AG04449 (cell line): ENCODE measurements at places on chromosomes 4 and X.

GRCh38 chrX:38117485-38117884 lies 103.2 kb downstream of the SRPX start:
- no peak for DNase-seq

- DNase-seq: no peak
Measured at GRCh38 chr4:140126261-140126660, 27.7 kb downstream of the MAML3 start.

- no peak for DNase-seq
Measured at GRCh38 chrX:154367474-154368308, 6.7 kb downstream of the FLNA start.

DNA sequence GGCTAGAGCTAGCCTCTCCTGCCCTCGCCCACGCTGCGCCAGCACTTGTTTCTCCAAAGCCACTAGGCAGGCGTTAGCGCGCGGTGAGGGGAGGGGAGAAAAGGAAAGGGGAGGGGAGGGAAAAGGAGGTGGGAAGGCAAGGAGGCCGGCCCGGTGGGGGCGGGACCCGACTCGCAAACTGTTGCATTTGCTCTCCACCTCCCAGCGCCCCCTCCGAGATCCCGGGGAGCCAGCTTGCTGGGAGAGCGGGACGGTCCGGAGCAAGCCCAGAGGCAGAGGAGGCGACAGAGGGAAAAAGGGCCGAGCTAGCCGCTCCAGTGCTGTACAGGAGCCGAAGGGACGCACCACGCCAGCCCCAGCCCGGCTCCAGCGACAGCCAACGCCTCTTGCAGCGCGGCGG lies at the start of gene AR:
TSS of gene AR (plus strand) at position 204 of the 400 bp plus-strand sequence. CDS start 1,126 bp downstream, outside the sequence.
- no peak for DNase-seq

- no peak for DNase-seq
Measured at GRCh38 chr4:86870442-86871069, 21.4 kb upstream of the SLC10A6 start.

GRCh38 chrX:122046226-122046625 lies 998.8 kb downstream of the GLUD2 start:
- no peak for DNase-seq

GRCh38 chrX:42975906-42976305 lies 197.9 kb upstream of the PPP1R2C start:
- no peak for DNase-seq

- no peak for DNase-seq
Measured at GRCh38 chrX:68503836-68504636, 5.2 kb downstream of the YIPF6 start.

DNA sequence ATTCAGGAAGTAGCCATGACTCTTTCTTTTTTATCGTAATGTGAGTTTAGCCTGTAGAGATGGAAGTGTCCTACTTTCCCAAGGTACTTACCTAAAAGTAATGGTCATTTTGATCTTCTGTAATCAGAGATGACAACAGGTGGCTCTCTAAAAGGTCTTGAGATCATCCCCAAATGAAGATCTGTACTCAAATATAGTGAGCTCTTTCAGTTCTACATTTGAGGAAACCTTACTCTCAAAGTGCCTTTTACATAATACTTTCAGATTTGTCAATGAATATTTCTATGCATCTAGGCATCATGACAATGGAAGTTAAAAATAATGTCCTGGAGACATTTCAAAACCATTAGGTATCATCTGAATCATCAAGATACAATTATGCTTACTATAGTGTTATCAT lies 17.2 kb upstream of the MND1 start:
- DNase-seq: no peak

DNA sequence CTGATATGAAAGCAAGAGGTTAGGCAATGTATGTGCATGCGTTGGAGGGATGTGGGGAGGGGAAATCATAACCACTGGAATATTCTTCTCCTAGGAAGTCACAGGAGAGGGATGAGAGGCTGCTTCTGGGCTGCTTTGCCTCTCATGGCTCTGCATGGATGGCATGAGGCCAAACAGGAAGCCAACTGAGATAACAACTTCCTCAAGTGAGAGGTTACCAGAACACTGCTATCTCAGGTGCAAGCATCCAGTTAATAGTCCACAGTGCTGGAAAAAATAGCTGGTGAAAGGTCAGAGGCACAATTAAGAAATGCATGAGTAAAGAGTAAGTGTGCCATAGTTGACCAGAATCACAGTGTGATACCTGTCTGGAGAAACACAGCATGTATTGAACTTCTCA lies 113.3 kb downstream of the ELOVL6 start:
- no peak for DNase-seq

- DNase-seq: no peak
Measured at GRCh38 chr4:154491341-154492271, at the start of gene DCHS2. Gene DCHS2, minus strand, starts transcription at chr4:154491799. Its CDS starts 444 bp downstream, at chr4:154491355.

DNA sequence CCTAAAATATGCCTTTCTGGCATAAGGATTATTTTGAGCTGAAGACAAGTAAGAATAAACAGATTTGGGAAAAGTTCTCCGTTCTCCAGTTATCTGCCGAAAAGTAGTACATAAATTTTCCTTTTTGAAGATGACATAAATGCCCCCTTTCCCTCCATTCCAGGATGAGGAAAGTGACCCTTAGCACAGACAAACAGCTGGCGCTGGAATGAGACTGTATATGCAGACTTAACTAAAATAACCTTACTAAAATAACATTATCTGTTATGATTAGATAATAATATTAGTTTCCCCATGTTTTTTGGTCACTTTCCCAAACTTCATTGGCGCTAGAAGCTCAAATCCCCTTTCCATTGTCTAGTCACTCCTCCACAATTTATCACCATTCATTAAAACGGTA lies 21.5 kb downstream of the PDGFC start:
- no peak for DNase-seq

DNA sequence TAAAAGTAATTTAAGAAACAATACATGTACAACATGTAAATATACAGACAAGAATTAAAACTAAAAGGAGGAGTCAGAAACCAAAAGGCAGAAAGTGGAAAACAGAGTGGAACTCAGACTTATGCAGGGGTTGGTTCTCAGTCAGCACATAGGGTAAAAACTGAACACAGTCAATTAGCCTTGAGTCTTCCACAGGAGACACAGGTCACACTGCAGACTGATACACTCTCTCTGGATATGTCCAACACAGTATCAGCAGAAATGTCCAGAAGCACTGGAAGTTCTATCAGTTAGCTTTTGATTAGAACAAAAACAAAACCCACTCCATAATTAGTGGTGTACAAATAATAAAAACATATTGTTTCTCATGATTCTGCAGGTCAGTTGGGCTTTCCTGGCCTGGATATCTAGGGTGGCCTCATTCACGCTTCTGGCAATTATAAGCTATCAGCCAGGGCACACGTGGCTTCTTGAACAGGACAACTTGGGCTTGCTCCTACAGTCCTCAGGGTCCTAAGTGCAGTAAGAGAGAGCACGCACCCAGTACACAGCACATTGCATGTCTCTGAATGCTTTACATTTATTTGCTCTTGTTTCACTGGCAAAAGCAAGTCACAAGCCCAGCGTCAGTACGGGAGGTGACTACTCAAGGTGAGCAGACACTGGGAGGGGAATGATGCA lies 21.6 kb downstream of the TEC start:
- no peak for DNase-seq

DNA sequence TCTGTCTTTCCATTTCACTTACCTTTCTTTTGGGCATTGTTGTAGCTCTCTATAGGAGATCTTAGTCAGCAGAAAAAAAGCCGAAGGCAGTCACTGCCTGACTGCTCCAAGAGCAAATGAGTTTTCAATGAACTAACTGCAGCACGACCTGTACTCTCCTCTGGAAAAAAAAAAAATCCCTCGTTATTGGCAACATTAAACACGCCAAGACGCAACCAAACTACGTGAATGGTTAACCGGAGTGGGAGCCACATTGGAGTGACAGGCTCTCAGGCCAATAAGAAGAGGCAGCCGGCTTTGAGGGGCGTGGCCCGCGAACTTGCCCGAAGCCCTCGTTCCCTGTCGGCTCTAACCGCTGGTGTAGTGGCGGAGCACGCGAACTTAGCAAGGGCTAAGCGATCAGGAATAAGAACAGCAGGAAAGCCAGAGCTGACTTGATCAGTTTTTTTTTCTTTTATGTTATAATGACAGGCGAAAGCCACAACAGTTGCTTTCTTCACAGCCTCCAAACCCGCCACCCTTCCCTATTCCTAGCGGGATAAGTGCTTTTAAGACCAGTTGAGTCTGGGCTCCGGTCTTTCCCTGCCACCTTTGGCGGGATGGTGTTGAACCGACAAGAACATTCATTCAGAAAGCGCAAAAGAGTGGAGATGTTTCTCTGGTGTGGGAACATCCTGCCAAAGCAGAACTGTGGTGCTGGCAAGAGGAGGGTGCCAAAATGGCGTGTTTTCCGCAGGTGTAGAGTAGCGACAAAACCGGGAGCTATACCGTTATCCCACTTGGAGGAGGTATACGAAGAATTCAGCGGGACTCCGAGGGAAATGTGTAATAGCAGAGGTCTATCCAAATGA lies 80.0 kb downstream of the HMGN5 start:
- DNase-seq: peak; percentile 45

DNA sequence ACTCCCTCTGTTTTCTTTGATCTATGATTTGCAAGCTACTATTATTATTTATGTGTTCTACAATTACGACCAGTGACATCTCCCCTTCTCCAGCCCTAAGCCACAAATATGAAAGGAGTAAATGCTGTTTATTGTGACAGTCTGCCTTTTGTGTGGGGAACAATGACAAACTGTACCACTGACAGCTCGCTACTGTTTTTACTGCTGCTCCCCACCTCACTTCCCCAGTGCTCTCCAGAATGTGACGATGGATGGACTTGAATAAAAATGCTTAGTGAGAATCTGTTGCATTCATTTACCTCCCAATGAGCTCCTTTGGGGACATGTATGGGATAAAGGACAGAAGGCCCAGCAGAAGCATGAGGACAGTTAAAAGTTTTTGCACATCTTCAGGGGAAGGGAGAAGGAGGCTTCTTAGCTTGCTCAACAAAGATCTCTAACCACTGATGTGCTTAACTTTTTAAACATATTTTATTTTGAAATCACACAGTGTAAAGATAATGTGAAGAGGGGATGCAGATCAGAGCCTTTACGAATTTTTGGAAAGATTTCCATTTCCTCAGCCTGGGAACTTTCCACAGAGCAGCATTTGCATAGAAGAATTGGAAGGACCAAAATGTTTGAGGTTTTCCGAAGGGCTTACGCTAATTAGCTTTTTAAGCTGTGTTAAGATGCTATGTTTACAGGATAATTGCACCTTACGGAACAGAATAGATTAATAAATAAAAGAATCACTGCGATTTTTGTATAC lies 485.1 kb upstream of the TENM3 start:
- no peak for DNase-seq

- no peak for DNase-seq
Measured at GRCh38 chrX:103651151-103651773, 22.5 kb downstream of the TCEAL1 start.

DNA sequence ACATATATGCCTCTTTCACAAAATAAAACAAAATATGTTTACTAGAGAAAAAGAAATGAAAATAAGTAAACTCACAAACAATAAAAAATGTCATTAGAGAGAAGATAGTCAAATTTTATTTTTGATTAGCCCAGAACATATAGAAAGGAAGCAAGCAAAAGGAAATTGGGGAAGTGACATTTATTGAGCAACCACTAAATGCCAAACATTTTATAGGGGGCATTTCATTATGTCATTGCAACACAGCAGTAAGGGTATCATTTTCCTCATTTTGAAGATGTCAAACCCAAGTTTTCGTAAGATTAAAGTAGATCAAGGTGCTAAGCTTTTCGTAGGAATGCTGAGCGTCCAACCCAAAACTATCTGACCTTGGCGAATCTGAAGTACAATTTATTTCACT lies 1331.5 kb upstream of the PABPC4L start:
- DNase-seq: no peak

GRCh38 chrX:9907645-9908387 lies 59.3 kb upstream of the CLDN34 start:
- DNase-seq: no peak

DNA sequence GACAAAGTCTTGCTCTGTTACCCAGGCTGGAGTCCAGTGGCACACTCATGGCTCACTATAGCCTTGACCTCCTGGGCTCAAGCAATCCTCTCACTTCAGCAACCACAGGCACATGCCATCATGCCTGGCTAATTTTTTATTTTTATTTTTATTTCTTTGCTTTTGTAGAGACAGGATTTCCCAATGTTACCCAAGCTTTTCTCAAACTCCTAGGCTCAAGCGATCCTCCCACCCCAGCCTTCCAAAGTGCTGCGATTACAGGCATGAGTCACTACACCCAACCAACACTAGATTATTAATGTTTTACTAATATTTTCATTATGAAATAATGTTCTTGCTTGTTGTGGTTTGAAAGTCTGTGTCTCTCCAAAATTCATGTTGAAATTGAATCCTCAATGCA lies 5.2 kb upstream of the ACTRT1 start:
- DNase-seq: no peak

- no peak for DNase-seq
Measured at GRCh38 chr4:153929675-153930074, 140.8 kb upstream of the SFRP2 start.

DNA sequence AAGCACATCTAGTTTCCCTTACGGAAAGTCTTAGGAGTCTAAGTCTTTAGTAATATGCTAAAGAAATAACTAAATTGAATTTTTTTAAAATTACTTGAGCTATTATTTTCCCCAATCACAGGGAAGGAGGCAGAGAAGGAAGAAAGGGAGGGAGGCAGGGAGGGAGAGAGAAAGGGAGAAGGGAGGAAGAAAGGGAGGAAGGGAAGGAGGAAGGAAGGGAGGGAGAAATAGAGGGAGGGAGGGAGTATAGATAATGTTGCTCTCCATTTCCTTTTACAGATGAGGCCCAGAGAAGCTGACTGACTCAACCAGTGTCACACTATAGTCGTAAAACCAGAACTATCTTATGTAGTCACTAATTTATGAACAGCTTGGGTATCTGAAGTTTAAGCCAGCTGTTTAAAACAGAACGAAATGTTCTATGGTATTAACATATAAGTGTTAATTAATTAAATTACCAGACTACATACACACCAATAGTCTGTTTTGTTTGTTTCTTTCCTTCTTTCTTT lies 14.6 kb downstream of the SH3RF1 start:
- no peak for DNase-seq

DNA sequence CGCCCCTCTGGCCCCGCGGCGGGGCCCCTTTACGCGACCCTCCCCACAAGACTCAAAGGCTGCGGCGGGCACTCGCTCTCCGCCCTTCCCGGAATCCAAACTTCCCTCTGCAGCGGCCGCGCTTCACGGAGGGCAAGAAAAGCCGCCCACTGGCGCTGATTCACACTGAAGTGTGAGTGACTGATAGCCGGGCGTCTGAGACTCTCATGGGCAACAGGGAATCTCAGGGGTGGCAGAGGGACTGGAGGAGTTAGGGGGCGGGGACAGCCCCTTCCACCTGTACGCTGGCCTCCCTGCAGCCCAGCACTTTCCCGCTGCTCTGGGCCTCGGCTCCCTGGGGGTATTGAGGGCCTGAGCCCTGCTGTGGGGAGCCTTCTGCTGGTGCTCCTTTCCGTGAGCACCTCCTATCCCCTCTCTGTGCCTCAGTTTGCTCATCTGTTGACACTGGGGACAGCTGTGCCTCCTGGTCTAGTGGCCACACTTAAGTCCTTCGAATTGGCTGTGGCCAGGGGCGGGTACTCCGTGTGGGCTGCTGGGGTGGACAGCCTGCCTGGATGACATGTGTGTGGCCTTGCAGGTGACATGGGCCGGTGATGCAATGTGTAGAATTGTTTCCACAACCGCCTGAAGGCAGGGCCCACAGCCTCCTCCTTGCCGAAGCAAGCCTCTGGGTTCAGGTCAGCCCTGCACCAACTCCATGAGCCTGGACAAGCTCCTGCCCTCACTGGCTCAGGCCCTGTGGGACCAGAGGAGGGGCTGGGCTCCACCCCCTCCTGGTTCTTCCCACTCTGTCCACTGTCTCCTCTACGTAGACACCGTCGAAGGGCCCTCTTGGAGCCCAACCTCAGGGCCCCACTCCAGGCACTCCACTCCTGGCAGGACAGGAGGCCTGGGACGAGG lies 951 bp downstream of the SH3BP2 start:
- no peak for DNase-seq
